ENCODE measurements at places on chromosomes 3 and 15.
A peak's percentile ranks its signal among the peaks of the same experiment; 100 is the strongest.

GRCh38 chr3:120693439-120694171 lies 11.6 kb upstream of the HGD start:
- DNase-seq, result no peak

GRCh38 chr3:150384296-150385212 lies 23.5 kb upstream of the TSC22D2 start:
- DNase-seq, result peak; percentile 90

DNA sequence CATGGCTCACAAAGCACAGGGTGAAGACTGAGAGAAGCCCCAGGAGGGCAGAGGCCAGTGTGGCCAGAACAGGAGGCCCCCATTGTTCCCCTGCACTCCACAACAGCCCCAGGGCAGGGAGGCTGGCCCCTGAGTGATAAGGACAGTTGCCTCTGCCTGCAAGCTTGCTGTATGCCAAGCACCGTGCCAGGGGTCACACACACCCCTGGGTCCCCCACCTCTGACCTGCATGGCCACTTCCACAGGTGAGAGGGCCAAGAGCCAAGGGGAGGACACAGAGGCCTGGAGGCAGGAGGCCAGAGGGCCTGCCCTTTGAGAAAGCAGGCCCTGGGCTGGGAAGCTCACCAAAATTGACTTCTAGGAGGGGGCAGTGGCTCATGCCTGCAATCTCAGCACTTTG lies 23.7 kb downstream of the ATRIP start:
- DNase-seq, result no peak

DNA sequence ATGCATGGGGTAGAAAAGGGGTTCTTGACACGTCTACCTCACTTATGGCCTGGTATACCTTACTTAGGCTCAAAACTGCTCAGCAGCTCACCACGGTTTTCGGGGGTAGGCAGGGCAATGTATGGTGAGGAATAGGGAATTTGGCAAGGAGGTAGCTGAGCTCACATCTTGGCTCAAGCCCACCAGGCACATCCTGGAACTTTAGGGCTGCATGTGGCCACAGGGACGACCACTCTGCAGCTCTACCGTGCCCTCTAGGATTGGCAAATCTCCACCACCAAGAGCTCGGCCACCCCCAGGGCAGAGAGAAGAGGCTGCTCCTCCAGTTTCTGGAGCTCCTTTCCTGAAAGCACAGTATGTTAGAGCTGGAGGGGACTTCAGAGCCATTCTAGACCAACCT lies 69.7 kb downstream of the MRPL46 start:
- no peak for DNase-seq

GRCh38 chr3:165751637-165752036 lies 85.6 kb downstream of the BCHE start:
- no peak for DNase-seq

GRCh38 chr15:37124331-37124730 lies 24.0 kb upstream of the MEIS2 start:
- no peak for DNase-seq

- no peak for DNase-seq
Observed at GRCh38 chr3:31364188-31364587, 168.5 kb upstream of the STT3B start.

DNA sequence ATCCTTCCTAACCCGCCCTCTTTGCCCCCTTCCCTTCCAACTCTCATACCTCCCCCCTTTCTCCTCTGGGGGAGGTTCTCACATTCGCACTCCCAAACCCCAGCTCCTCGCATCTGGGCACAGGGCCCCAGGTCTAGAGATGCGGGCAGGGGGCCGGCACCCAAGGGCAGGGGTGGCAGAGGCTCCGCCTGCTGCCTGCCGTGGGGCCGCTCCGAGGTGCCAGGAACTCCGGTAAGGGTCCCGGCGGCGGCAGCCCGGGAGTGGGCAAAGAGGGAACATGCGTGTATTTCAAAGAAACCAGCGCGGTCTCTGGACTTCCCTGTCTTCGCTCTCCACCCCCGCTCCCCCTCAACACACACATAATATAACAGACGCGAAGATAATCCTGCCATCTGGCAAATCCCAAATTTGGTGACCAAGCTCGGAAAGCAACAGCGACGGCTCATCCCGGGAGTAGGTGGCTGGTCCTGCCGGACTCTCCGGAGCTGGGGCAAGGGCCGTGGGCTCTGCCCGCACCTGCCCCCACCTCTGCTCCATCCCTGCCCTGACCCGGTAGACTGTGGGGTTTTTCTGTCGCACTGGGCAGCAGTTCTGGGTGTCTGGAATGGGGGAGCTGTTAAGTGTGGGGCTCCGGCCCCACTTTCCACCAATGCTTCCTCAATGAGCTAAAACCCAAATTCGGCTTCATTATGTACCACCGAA lies 31.0 kb downstream of the NR2F2 start:
- no peak for DNase-seq

GRCh38 chr15:39692356-39693327 lies 90.0 kb downstream of the FSIP1 start:
- no peak for DNase-seq

DNA sequence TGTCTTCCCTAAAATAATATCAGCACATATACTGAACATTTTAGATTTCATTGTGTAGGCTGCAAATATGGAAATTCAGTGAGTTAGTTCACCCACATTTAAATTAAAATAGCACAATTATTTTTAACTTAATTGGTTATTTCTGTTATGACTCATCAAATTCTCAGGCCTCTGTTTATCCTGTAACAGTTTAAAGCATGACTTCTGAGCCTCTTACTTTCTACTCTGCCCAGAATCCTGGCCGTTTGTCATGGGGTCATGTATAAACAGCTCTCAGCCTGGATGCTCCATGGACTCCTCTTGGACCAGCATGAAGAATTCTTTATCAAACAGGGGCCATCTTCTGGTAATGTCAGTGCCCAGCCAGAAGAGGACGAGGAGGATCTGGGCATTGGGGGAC lies 12.2 kb downstream of the TUBGCP4 start:
- DNase-seq, result no peak

GRCh38 chr3:136734382-136735070 lies 17.7 kb downstream of the STAG1 start:
- peak; percentile 38 for DNase-seq

DNA sequence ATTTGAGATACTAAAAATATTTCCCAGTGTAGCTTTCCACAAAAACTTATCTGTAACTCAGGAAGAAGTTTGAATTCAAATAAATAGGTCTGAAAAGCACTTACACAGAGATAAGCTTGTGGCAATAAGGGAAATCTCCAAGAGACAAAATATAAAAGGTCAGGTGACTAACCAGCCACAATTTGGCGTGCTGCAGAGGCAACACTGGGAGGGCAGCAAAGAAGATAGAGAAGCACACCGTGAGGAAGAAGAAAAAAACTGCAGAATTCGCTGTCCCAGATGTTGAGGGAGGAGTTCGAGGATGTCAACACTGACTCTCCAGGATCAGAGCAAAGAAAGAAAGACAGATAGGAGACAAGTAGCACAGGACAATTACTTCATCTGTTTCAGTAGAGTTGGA lies 204.4 kb downstream of the FMN1 start:
- DNase-seq, result no peak

DNA sequence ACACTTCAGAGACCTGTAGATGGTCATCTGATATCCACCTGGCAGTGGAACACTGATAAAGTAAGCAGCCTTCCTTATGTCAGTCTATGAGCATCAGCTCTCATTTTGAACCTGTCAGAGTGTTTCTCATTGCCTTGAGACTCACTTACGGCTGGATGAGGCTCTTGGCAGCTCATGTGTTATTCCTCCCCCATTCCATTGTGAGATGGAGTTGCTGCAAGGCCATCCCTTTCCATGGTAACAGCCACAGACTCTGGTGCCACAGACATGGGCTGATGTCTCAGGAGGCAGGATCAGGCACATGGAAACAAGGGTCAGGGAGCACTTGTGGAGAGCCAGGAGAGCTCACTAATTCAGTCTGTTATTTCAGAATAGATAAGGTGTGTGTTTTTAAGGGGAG lies 11.9 kb downstream of the KCNAB1 start:
- DNase-seq, result no peak

DNA sequence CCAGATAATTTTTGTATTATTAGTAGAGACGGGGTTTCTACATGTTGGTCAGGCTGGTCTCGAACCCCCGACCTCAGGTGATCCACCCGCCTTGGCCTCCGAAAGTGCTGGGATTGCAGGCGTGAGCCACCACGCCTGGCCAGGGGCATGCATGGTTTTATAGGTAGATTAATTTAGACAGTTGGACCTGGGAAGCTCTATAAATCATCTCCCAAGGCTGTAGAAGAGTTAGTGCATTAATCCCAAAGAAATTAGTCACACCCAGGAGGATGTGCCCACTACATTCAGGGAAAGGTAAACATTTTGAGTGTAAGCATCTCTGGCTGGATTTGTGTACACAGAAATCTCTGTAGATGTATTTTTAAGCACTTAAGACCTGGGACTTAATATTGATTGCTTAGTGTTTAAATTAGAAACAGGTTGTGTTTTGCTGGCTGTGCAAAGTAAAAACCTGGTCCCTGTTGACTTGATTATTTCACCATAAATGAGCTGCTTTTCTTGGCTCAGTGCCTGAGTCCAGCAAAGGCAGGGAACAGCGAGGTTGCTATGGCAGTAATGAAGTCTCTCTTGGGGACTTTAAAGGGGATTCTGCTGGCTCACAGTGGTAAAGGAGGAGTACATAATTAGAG lies 19.2 kb downstream of the EXOSC7 start:
- DNase-seq, result no peak

DNA sequence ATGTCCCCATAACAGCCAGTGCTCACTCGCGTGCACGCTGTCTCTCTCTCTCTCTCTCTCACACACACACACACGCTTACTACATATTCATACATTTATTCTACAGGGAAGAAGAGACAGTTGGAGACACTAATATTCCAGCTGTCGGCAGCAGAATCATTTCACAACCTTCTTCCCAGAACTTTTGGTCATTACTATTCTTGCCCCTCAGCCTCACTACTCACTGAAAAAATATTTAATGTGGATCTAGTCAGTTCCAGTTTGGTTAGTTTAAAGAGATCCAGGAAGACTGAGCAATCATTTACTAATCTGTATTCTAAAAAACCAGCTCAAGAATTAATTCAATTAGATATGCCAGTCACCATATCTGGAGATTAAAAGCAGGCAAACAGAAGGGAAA lies 394.9 kb downstream of the PTPRG start:
- DNase-seq, result no peak

- DNase-seq, result no peak
Observed at GRCh38 chr15:88142121-88142520, 114.4 kb downstream of the NTRK3 start.

- DNase-seq, result no peak
Observed at GRCh38 chr3:139460076-139460475, 16.2 kb downstream of the RBP2 start.

- no peak for DNase-seq
Observed at GRCh38 chr3:33181229-33181628, 37.4 kb downstream of the SUSD5 start.

GRCh38 chr3:194562986-194563385 lies 70.2 kb downstream of the TMEM44 start:
- DNase-seq, result no peak

DNA sequence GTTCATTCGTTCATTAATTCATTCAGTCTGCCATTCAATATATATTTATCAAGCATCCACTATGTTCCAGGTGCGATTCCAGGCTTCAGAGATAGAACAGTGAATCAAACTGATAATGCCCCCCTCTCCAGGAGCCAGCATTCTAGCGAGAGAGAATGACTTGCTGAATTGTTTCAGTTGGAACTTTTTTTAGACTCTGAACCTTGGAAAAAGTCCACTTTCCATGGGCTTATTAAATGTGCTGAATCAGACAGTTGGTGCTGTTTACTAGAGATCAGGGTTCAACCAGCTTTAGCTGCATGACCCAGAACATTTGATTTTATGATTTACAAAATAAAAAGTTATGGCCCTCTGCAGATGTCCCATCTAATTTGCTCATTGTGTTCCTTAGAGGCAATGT lies 213.2 kb downstream of the THSD4 start:
- no peak for DNase-seq

- DNase-seq, result no peak
Observed at GRCh38 chr3:14505001-14505802, 34.9 kb downstream of the GRIP2 start.

GRCh38 chr15:35211240-35211902 lies 126.3 kb upstream of the NANOGP8 start:
- no peak for DNase-seq

GRCh38 chr3:126452213-126452612 lies 23.5 kb downstream of the ZXDC start:
- DNase-seq, result no peak

DNA sequence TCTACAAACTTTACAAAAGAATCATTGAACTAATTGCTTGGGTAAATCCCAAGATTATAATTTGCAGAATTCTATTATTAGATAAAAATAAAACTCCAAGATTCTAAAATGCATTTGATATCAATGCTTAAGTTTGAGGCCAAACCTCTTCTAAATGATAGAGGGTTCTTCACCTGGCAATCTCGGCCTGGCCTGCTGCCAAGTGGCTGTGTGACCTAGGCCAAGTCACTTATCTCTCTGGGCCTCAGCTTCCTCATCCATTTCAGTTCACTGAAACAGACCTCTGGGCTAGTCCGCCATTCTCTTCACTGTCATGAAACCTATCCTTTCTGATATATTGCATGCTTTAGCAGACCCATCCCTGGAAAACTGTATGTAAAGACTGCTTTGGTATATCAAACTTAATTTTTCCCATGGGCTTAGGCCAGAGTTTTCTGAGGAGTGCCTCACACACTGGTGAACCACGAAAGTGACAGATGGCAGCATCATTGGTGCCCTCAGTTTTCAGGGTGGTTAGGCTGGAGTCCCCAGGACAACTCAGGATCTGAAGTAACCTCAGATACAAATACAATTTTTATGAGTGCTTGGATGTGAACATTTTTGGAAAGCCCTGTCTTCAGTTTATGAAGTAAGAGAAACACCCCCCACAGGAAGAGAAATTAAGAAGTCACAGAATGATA lies 21.8 kb downstream of the NUDT16 start:
- no peak for DNase-seq

- DNase-seq, result no peak
Observed at GRCh38 chr15:77096541-77096940, 25.6 kb upstream of the TSPAN3 start.

DNA sequence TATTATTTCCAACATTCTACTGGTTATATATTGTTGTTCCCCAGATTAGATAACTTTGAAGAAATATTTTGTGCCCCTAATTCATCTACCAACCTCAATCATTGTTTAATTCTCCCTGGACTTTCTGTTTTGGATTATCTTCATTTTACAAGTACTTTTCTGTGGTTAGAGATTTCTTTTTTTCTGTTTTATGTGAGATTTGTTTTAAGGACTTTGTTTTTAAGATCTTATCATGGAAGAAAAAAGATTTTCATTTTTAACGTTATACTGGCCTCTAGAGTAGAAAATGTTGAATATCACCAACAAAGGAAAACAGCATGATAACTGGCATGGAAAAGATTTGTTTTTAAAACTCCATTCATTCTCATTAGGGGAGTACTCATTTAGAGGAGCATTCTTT lies 210.9 kb upstream of the KCNMB2 start:
- DNase-seq, result peak; percentile 68

DNA sequence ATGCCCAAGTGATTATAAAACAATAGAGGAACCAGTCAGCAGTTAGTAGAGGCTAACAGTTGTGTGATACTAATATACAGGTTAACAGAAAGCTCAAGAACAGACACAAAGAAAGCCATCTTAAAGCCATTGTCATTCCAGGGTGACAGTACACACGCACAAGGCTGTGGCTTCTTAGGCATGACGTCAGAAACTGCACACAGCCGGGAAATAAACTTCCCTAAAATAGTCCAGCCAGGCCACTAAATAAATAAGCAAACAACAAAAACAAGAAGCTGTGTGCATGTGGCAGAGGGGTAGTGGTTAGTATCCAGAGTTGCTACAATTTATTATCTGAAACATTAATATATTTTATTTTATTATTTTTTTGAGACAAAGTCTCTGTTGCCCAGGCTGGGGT lies 49.8 kb downstream of the PPCDC start:
- no peak for DNase-seq

GRCh38 chr3:25648107-25648535 lies 16.6 kb downstream of the TOP2B start:
- DNase-seq, result peak; percentile 90
